Testis (tissue), 5 donors: ENCODE measurements at places on chromosomes 3 and 15. TPM values are rescaled to one million over a fixed set of nuclear protein-coding genes. Genes with fewer than 3 reads are reported as not detected.
A peak's percentile ranks its signal among the peaks of the same experiment; 100 is the strongest.

- DNase-seq, result peak; percentile 46
These were observed 129.2 kb upstream of the COL8A1 start for GRCh38 chr3:99509224-99509623.

DNA sequence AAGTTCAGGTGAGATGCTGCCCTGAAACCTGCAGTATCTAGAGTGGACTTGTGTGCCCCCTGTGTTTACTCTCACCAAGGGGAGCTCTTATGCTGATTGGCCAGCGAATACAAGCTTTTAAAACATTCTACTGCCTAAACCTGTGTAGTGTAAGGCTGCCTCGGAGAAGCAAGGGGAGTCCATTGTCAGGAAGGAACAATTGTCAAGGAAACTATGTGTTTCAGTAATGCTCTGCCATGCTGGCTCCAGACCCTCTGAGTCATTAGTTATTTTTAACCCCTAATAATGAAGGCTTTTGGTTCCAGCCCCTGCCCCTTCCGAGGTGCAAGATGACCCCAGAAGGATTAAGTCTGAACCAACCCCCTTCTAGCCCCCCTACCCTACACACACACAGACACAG lies 66.1 kb upstream of the CHMP2B start:
- no peak for DNase-seq

The TMEM266 gene
- polyA plus RNA-seq, result 4.2 TPM

DNA sequence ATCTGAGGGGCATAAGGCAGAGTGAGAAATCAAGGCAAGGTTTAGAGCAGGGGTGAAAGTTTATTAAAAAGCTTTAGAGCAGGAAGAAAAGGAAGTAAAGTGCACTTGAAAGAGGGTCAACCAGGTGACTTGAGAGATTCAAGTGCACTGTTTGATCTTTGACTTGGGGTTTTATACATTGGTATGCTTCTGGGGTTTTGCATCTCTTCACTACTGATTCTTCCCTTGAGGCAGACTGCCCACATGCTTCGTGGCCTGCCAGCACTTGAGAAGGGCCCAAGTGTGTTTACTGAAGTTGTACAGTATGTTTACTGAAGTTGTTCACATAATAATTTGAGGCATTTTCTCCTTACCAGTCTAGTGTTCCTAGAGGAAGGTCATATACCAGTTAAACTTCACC lies 367.0 kb upstream of the UBE2E2 start:
- no peak for DNase-seq

DNA sequence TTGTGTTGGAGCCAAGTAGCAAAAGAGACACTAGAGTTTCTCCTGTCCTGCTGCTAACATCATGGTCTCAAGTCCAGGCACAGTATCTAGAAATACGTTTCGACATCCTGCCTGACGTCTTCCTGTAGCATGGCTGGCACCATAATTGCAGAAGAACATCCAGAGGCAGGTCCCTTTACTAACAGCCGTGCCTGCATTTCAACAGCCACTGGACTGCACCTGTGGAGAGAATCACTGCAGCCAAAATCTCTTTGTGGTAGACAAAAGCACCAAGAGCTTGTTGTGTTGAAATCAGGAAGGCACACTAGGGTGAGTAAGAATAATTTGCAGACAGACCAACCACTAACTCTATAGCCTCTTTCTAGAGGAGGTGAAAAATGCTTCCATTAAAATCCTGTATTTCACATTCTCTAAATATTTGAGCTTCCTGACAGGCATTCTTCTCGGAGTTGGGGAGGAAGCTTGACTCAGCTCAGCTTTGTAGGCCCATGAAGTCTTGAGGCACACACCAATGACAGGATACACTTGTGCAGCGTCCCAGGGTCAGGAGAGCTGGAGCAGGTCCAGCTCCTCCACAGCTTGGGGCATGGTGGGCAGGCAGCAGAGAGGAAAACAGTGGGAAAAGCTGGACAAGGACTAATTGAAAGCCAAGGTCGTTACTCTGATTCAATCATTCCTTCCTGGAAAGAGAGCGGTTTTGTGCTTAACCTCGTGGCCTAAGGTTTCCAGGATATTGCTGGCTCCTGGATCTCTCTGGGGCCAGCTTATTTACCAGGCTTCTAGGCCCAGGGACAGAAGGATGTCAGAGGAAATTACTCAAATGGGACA lies 244.9 kb downstream of the FAM43A start:
- no peak for DNase-seq
